ENCODE measurements at places on chromosomes 5 and 9.

GRCh38 chr5:137341831-137342230 is 157.3 kb downstream of the SPOCK1 start:
- no peak for DNase-seq

DNA sequence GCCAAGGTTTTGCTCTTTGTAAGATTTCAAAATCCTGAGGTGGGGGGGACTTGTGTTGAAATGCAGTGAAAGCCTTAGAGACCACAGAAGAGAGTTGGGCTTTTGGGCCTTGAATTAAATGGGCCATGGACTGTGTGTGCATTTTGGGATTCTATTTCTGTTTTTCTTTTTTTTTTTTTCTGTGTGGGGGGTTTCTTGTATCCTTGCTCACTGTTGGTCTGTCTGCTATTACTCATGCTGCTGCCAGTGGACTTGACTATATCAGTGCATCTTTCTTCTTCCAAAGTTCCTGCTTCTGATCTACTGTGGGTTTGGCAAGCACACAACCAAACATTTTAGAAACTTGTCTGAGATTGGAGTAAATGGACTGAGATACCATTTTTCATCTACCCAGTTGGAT is 344.9 kb downstream of the ARL15 start:
- no peak for DNase-seq

GRCh38 chr5:157930710-157931109 is 71.8 kb upstream of the CLINT1 start:
- peak; percentile 26 for DNase-seq

- DNase-seq, result no peak
Measured at GRCh38 chr5:107604990-107605389, 65.7 kb downstream of the EFNA5 start.

GRCh38 chr5:168447808-168448207 is 38.5 kb upstream of the RARS1 start:
- DNase-seq, result no peak
